NCI-H82 (cell line): ENCODE measurements at places on chromosomes 16 and 17.

GRCh38 chr17:12730421-12730820 lies 58.9 kb upstream of the ARHGAP44 start:
- DNase-seq = no peak

DNA sequence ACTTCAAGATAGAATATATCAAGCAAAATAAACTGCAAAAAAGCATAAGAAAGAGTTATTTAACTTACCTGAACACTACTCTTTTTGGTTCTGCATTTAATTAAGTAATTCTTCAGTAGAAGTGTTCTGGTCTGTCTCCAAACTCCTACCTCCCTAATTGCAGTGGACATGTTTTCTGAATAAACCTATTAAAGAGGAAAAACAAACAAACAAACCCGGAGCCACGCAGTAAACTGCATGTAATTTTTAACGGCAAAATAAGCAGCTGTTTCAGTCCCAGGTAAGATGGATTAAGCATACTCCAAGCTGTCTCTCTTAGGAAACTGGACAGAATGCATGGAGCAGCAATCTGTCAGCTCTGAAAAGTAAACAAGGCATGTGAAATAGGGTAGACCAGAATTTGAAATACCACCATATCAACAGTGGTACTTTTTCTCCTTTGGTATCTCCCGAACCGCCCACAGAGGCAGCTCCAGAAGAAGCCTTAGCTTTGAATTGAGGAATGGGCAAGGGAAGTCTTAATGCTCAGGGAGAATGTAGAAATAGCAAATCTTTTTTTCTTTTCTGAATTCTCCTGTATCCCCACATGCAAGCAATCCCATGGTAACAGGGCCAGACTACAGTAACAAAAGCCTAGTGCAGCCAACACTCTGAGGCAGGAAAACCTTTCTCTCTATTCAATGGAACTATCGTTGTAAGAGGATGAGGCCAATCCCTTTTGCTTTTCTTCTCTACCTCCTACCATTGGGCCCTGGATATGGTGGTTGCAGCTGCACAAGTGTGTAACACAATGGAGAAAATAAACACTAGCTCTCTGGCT lies 12.5 kb downstream of the ABCA5 start:
- peak; percentile 95 for DNase-seq

DNA sequence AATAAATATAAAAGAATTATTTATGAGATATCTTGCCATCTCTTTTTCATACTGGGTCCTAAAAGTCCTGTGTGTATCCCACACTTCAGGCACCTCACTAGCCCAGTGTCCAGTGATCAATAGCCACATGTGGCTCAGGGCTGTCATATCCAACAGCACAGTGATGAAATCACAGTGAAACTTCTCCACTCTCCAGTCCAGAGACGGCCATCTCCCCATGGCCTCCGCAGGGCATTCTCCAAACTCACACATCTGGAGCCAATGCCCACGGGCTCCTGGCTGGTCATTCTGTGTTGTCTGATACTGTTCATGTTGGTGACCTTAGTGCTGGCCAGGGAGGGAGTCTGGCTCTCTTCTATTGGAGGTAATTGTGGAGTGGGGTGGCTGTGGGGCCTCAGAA lies 125.2 kb upstream of the SDK2 start:
- DNase-seq = no peak

- DNase-seq = no peak
These were observed 63.0 kb downstream of the VPS53 start for GRCh38 chr17:651596-651995.

GRCh38 chr16:88597856-88598491 lies 27.8 kb downstream of the ZC3H18 start:
- DNase-seq = no peak

DNA sequence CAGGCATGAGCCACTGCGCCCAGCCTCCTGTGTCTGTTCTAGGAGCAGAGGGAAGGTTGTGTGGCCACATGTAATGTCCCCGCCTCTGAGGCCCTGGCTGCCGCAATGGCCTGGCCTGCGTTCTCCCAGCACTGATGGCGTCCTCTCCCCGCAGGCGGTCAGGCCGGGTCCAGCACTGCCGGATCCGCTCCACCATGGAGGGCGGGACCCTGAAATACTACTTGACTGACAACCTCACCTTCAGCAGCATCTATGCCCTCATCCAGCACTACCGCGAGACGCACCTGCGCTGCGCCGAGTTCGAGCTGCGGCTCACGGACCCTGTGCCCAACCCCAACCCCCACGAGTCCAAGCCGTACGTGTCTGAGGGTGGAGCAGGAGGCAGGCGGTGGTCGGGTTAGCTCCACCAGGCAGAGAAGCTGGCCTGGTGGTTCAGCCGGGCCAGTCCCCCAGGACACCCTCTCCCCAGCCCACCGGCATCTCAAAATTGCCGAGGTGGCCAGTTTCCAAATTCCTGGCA lies 100.8 kb downstream of the SDR42E1 start:
- DNase-seq = no peak

- DNase-seq = no peak
These were observed 19.8 kb downstream of the ZNF385C start for GRCh38 chr17:42078396-42079043.

GRCh38 chr16:4157376-4157825 lies 41.2 kb upstream of the ADCY9 start:
- no peak for DNase-seq

- DNase-seq = no peak
These were observed 25.2 kb downstream of the TK2 start for GRCh38 chr16:66524601-66525164.

- peak; percentile 19 for DNase-seq
These were observed 16.7 kb downstream of the CA5A start for GRCh38 chr16:87919681-87919994.

DNA sequence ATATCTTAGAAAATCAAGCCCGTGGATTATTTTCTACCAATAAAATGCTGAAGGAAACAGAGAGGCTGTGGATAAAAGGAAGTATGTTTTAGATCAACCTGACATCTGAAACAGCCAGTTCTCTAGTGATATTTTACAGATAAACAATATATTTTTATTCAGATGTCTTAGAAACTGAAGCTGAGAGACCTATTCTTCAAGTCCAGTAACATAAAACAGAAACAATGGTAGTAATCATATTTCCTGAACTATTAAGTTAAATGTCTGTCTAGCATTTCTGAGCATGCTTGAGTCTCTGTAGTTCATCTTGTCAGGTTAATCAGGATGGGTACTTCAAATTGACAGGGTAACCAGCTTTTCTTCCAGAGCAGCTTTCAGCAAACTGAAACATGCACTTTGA lies 449.6 kb upstream of the TOM1L1 start:
- DNase-seq = no peak

DNA sequence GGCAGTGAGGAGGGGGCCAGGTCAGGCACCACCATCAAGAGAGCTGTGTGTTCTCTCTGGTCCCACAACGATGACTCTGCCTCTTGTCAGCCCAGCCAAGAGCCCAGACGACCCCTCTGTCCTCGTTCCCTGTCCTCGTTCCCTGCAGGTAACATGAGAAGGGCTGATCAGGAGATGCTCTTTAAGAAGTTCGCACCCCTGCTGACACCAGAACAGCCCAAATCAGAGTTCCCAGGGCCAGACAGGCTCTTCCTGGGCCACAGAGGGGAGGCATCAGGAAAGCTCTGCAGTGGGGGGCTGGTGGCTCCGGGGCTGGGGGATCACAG lies 13.5 kb upstream of the DNAI2 start:
- DNase-seq = no peak

DNA sequence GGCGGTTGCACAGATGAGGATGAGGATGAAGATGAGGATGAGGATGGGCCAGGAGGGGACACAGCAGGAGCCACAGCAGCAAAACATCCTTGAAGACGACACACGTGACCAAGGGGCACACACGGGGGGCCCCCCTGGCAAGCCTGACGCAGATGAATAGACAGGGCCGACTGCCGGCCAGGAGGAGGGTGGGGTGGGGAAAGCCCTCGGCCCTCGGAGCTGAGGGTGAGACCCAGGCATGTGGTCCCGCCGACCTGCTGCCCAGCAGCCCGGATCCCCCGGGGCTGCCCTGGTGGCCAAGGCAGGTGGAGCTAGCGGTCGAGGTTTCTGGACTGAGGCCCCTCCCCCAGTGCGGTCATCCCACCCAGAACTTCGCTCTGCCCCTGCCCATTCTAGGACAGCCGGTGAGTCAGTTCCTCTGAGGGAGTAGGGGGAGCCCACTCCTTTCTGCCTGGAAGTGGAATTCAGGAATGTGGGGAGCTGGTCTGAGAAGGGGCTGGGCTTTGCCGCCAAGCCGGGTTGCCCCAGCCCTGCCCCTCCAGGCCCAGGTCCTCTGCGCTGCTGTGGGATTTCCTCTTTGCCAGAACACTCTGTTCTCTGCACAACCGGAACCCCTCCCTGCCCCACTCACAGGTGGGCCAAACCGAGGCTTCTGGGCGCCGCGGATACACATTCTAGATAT lies 9.9 kb downstream of the CYGB start:
- no peak for DNase-seq

DNA sequence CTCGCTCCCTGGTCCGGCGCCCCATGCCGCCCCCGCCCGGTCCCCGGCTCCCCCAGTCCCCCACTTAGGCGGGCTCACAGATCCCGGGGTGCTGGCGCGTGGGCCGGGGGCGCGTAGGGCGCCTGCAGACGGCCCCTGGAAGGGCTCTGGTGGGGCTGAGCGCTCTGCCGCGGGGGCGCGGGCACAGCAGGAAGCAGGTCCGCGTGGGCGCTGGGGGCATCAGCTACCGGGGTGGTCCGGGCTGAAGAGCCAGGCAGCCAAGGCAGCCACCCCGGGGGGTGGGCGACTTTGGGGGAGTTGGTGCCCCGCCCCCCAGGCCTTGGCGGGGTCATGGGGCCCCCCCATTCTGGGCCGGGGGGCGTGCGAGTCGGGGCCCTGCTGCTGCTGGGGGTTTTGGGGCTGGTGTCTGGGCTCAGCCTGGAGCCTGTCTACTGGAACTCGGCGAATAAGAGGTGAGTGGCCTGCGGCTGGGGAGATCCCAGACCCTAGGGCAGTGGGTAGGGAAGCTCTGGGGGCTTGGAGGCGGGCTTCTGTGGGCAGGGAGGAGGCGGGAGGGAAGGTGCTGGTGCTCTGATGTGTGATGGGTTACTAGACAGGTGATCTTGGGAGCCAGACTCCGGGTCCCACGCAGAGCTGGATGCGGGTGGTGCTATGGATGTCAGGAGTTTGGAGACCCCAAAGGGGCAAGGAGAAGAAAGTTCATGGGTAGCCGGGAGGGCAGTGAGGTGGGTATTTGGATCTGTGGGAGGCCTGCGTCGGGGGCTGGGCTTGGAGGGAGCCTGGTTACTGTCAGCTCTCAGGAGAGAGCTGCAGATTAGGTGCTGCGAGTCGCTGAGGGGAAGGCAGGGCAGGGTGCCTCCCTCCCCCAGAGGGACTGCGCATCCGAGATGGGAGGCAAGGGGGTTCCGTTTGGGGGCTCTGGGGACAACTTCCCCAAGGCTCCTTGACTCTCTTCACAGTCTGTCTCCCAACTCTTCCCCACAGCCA lies 560 bp downstream of the EFNB3 start:
- DNase-seq = peak; percentile 70

- DNase-seq = no peak
These were observed 25.6 kb upstream of the CACNG1 start for GRCh38 chr17:67018471-67019434.

- DNase-seq = no peak
These were observed 247.0 kb upstream of the CIBAR2 start for GRCh38 chr16:85359147-85359822.

DNA sequence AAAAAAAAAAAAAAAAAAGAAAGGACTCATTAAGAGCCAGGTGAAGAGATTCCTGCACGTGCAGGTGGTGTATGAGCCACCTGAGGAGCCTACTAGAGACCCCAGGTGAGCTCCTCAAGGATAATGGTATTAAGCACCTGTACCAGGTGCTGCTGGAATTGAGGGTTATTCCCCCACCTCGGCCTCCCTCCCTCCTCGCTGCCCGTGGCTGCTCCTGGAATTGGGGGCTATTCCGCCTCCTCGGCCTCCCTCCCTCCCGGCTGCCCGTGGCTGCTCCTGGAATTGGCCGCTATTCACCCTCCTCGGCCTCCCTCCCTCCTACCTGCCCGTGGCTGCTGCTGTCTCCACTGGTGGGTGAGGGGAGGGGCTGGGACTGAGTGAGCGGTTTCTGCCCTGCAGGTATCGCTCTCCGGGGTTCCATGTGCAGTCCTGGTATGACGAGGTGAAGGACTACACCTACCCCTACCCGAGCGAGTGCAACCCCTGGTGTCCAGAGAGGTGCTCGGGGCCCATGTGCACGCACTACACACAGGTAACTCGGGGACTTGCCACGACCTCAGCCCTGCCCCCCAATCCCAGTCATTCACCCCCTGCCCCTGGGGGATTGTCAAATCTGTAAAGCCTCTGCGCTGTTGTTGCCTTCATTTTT lies 29.3 kb downstream of the CRISPLD2 start:
- DNase-seq = no peak

DNA sequence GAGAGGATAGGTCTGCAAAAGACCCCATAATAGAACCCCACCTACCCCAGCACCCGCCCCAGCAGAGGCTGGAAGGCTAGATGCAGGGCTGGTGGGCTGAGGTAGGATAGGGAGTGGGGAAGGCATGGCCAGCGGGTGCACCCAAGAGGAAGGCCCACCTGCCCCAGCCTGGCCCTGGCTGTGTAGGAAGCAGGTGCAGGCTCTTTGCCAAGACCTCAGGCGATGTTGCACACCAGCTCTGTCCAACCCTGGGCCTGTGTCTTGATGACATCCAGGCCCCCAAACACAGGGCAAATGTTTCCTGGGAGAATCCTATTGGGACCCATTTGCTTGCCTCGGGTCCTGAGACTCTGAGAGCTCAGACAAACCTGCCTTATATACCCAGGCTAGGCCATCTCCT lies 12.2 kb downstream of the UNC119 start:
- DNase-seq = no peak

- DNase-seq = no peak
These were observed 394.8 kb downstream of the KCNJ2 start for GRCh38 chr17:70564006-70564620.

GRCh38 chr17:16013943-16014407 lies 14.4 kb downstream of the TTC19 start:
- peak; percentile 58 for DNase-seq

DNA sequence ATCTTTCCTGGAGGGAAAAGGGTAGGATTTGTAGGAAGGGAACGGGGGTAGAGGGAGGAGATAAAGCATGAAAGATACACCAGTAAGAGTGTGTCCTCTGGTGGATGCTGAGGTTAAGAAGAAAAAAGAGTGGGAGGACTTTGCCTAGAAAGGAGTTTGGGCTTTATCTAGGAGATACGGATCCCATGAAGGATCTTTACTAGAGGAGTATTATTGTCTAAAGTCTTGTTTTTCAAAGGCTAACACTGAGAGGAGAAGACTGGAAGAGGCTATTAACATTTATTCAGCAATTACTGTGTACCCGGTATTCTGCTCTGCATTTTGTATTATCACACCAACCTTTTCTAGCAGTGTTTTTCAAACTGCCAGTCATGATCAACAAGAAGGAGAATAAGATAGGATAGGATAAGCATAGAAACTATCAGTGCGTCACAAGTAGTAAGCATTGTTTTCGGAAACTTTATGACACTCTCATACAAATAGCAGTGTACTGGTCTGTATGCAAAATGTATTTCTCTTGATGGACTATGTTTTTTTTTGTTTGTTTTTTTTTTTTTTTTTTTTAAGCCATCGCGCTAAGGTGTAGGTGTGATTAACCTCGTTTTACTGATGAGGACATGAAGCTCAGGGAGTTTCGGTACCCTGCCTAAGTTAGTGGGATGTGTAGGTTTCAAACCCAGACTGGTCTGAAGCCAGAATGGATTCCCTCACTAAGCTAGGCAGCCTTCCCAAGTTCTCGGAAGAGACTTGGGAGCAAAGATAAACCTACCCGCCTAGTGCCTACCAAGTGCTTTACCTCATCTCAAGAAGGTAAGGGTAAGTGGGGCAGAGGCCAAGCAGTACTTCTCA lies 1.3 kb upstream of the SP2 start:
- DNase-seq = peak; percentile 16

GRCh38 chr16:55062442-55062841 lies 131.8 kb downstream of the IRX5 start:
- DNase-seq = no peak

GRCh38 chr17:1865252-1866037 lies 35.6 kb downstream of the RPA1 start:
- DNase-seq = peak; percentile 76
